Mesenteric fat pad (tissue), 1 donor: ENCODE measurements at places on chromosomes 16 and 17. TPM values are rescaled to one million over a fixed set of nuclear protein-coding genes. Genes with fewer than 3 reads are reported as not detected.

The PLXDC1 gene
- 6.3 TPM for total RNA-seq

DNA sequence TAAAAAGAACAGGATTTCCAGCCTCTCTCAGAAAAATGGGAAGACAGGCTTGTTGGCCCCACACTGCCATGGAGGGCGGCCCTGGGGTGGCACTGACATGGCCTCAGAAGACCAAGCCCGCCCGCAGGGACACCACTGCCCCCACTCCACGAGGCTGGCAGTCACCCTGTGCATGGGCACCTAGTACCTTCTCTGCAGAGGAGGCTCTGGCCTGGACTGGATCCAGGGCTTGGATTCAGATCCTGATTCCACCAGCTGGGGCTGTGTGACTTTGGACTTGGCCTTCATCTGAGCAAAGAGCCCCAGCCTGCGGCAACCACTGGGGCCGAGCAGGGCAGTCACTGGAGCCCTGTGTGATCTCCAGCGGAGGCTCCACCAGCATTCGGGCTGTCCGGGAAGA, 16.8 kb upstream of the FASN start:
- no peak for DNase-seq

DNA sequence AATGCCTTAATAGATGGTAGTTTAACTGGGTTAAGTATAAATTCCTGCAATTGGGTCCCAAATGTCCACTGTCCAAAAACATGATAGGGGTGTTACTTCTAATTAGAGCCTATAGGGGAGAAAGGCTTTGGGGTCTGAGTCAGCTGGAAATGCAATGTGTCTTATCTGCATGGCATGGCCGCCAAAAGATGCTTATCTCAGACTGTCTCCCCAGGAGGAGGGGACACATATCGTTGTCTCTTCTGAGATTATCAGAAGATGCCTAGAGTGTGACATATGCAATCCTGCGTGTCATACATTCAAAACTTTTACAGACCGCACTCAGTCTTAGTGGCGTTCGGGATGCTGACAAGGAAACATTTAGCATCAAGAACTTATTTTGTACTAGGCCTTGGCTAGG, 442.9 kb downstream of the GRIN2A start:
- DNase-seq: no peak

DNA sequence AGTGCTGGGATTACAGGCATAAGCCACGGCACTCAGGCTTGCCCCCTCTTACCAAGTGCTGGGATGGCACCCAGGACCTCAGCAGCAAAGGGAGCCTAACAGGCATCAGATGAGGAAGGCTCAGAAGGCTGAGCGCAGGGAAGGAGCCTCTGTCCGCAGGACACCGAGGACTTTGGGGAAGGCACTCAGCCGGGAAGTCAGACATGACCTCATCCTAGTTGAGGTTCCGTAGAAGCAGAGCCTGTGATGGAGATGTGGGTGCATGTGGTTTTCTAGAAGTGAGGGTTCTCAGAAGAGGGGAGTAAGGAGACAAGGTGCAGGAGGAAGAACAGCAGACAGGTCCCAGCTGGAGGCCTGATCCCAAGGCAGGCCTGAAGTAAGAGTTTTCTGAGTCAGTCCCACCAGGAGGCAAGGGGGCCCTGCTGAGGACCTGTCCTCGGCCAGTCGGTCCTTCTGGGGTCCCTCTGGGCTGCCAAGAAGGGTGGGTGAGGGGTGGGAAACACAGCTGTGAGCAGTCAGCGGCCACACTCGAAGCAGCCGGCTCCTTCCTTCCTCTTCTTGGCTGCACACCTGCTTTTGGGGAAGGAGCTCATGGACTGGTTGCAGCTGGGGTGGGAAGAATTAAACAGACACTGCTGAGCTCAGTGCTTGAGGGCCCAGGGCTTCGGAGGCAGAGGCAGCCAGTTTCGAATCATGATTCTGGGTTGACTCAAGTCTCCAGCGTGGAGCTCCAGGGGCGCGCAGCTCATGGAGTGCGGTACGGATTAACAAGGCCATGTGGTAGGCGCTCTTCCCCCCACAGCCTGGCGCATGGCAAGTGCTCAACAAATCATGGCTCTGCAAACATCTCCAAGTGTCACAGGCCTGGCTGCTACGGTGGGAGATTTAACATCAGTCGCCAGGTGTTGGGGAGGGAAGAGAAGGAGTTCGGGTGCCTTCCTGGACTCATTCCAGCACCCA, 38.9 kb upstream of the SNN start:
- DNase-seq: no peak

GRCh38 chr16:65274566-65274965, 152.7 kb upstream of the CDH11 start:
- DNase-seq: no peak

GRCh38 chr17:19361944-19362276, 613 bp downstream of the B9D1 start:
- no peak for DNase-seq

DNA sequence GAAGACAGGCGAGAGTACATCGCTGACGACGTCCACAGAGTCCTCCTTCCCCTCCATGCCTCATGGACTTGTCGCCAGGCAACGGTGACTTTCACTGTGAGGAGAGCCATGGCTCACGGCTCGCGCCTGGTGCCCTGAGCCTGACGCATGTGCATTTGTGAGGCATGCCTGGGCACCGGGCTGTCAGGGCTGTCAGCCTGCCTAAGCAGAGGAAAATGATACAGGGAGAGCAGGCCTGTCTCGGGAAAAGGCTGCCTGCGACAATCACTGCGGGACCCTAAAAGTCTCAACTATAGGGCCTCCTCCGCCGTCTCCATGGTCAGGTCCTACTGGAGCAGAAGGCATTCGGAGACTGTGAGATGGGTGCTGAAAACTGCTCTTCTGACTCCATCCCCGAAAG, 135.5 kb upstream of the WSB1 start:
- DNase-seq: no peak

DNA sequence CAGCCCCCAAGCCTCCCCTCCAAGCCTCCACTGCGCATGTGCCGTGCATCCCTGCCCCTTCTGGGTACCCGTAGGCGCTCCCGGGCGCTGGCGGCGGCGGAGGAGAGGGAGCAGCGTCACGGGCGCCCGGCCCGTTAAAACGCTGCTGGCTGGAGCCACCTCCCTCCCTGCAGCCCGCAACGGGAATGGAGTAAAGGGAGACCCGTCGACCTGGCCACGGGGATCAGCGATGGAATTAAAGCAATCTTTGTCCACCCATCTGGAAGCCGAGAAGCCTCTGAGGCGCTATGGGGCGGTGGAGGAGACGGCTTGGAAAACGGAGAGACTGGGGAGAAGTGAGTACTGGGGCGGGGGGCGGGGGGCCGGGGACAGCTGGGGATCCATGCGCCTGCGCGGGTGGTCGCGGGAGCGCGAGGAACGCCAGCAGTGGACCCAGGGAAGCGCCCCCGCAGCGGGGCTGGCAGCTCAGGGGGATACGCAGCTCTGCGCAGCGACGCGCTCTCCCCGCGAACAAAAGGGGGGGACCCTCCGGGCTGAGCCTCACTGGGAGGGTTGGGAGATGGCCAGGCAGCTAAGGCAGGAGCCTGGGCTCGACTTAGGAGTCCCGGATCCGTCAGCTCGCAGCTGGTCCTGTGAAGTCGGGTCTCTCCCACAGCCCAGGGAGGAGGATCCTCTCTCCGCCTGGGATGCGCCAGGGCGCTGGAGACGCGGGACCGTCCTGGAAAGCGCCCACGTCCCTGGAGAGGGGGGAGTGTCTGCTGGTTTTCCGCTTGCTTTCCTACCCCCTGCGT, at the start of gene BMERB1:
Gene BMERB1 (plus strand): TSS at position 164 of the 791 bp plus-strand sequence. CDS start 66 bp downstream, at position 230.
- DNase-seq: peak; percentile 93

- DNase-seq: no peak
Observed at GRCh38 chr17:57415751-57416207, 159.5 kb downstream of the MSI2 start.
